Left hindlimb (tissue), 1 donor: ENCODE measurements at places on chromosomes 16 and 17.

DNA sequence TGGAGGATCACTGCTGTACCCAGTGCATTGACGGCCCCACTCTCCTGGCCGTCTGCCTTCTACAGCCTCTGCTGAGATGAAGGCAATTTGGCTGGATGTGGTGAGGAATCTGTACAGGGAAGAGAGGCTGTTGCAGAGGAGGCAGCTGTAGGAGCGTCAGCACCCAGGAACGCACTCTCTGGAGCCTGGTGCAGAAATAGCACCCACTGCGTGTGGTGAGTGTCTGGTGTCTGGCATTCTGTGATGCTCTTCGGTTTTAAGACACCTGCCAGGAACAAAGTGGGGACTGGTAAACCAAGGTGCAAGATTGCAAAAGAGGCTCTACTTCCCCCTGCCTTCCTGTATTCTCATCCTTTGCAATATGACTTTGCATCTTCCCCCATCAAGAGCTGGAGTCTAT is 187.5 kb upstream of the SDK2 start:
- no peak for DNase-seq

DNA sequence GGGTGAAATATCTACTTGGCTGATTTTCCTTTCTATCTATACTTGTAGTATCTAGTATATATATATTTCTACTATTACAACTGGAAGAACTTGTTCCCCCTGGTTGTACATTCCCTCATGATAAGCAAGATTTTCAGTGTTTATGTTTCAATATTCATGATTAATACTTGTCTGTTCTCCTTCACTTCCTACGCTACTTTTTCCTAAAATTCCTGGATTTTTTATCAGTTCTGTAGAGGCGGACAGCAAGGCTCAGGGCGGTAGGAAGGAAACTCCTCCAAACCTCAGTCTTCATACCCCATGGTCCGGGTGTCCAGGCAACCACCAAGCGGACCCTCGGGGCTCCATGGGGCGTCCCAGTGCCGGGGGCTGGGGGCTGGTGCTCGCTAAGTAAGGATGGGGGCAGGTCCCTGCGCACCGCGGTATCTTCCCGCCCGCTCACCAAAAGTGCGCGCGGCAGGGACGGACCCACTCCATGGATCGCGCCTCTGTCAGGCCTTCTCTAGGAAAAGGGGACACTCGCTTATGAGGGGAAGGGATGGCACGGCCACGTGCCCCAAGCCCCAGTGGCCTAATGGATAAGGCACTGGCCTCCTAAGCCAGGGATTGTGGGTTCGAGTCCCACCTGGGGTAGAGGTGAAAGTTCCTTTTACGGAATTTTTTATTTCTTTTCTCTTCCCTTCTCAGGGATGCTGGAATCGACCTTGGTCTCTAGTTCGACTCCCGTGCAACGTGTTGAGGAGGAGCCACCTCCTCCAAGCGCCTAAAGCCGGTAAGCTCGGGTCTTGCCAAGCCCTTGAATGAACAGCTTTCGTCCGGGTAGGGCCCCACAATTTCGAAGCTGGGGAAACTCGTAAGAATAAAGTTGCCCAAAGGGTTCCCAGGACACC is 13.2 kb downstream of the ATP5PD start:
- peak; percentile 96 for DNase-seq

- DNase-seq: no peak
Measured at GRCh38 chr17:68324114-68324513, 32.8 kb downstream of the ARSG start.

DNA sequence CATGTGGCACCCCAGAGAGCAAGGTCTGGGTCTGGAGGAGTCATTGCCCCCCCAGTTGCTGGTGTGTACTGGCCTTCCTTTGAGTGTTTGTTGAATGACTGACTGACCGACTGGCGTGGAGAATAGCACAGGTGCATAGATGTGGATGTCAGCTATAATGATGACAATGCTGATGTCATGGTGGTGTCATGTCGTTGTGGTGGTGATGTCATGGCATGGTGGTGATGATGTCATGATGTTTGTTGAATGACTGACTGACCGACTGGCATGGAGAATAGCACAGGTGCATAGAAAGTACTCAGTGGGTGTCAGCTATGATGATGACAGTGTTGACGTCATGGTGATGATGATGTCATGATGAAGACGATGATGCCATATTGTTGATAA is 22.1 kb downstream of the TMEM114 start:
- no peak for DNase-seq

GRCh38 chr16:68844211-68844564 is 857 bp downstream of the TANGO6 start:
- DNase-seq: no peak

- DNase-seq: no peak
Measured at GRCh38 chr17:81454473-81454872, 58.1 kb downstream of the ACTG1 start.

GRCh38 chr16:3974751-3975150 is 94.2 kb upstream of the CREBBP start:
- DNase-seq: no peak

DNA sequence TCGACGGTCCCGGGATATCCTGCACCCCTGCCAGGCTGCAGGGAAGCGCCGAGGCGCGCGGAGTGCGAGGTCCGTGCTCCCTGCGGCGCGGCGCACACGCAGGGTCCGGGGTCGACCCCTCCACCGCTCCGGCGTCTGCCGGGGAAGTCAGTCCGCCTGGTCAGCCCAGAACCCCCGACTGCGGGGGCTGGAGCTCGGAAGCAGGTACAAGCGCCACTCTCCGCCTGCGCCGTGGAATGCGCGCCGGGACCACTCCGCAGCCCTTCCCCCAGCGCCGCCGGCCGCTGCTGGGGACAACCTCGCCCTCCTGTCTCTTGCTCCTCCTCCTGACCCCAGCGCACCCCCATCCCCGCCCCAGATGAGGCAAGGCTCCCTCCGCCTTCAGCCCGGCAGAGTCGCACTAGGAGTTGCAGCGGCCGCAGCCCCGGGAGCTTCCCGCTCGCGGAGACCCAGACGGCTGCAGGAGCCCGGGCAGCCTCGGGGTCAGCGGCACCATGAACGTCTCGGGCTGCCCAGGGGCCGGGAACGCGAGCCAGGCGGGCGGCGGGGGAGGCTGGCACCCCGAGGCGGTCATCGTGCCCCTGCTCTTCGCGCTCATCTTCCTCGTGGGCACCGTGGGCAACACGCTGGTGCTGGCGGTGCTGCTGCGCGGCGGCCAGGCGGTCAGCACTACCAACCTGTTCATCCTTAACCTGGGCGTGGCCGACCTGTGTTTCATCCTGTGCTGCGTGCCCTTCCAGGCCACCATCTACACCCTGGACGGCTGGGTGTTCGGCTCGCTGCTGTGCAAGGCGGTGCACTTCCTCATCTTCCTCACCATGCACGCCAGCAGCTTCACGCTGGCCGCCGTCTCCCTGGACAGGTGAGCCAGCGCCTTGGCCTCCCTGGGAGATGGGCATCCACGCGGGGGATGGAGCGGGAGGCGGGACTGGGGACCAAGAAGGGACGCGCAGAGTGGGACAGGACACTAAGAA is at the start of gene GALR2:
Gene GALR2 (plus strand): TSS at position 392 of the 974 bp plus-strand sequence. CDS start 103 bp downstream, at position 495.
- DNase-seq: no peak

- DNase-seq: no peak
Measured at GRCh38 chr16:1424028-1424427, 3.5 kb upstream of the UQCC4 start.

- no peak for DNase-seq
Measured at GRCh38 chr16:85826686-85827247, 27.3 kb downstream of the COX4I1 start.

DNA sequence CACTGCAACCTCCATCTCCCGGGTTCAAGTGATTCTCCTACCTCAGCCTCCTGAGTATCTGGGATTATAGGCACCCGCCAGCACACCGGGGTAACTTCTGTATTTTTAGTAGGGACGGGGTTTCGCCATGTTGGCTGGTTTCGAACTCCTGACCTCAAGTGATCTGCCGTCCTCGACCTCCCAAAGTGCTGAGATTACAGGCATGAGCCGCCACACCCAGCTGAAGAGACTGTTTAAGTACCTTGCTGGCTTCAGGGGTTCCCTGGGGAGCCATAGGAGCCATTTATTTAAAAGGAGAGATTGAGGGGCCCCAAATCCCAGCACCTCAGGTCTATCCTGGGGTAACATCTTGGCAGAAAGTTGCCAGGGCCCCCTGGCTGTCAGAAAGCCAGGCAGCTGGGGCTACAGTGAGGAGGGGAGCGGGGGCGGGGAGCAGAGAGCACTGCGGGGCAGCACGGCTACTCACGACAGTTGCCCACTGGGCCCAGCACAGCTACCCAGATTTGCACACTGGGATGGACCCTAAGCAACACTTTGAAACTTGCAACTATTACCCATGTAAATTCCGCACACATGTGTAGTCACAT is 1.6 kb downstream of the SNAI3 start:
- DNase-seq: no peak

GRCh38 chr16:3065069-3065741 is at the start of gene IL32:
IL32 (plus strand) TSS chr16:3065640; CDS start chr16:3065812, 172 bp downstream.
- DNase-seq: peak; percentile 77

DNA sequence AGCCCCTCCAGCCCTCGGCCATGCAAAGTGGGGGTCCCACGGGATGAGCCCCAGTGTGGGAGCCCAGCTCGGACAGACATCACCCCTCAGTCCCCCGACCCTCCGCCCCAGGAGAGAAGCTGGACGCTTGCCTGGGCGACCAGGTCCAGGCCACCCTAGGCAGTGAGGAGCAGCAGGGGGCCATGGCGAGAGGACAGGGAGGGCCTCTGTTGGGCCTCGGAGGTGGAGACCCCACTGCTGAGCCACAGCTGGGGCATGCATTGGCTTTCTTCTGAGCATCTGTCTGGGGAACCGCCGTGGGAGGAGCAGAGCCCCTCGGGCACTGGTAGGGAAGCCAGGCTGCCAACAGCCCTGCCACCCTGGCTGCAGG is 13.0 kb downstream of the ACTG1 start:
- no peak for DNase-seq

- no peak for DNase-seq
Measured at GRCh38 chr16:68281368-68282063, 17.2 kb downstream of the SLC7A6 start.

DNA sequence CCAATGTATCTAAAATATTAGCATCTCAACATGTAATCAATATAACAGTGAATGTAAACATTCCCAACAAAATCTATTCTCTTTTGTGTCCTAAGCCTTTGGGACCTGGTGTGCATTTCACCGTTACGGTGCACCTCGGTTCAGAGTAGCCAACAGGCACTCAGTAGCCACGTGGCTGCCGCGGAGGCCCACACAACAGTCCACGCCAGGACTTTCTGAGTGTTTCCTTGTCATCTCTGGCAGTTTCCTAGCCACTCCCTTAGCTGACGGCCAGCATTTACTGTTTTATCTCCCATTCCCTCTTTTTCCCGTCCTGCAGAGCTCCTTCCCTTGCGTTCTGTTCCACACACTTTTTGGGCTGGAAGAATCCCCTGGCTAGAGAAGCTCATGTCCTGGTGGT is 36.3 kb downstream of the VAC14 start:
- no peak for DNase-seq

- DNase-seq: no peak
Measured at GRCh38 chr16:85878875-85879274, 20.1 kb upstream of the IRF8 start.

GRCh38 chr16:878072-878784 is 77.7 kb upstream of the GNG13 start:
- peak; percentile 22 for DNase-seq

DNA sequence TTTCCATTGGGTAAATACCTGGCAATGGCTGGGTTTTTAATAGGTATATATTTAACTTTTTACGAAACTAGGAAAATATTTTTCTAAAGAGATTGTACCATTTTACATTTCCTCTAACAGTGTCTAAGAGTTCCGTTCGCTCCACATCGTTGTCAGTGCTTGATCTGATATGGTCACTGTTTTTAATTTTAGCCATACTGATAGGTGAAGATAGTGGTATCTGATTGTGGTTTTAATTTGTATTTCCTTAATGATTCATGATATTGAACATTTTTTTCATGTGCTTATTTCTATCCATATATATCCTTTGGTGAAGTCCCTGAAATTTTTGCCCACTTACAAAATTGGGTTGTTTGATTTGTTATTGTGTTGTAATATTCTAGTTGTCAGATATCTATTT is 117.7 kb downstream of the CHD9 start:
- no peak for DNase-seq

- no peak for DNase-seq
Measured at GRCh38 chr17:61583242-61583641, 7.8 kb downstream of the NACA2 start.

DNA sequence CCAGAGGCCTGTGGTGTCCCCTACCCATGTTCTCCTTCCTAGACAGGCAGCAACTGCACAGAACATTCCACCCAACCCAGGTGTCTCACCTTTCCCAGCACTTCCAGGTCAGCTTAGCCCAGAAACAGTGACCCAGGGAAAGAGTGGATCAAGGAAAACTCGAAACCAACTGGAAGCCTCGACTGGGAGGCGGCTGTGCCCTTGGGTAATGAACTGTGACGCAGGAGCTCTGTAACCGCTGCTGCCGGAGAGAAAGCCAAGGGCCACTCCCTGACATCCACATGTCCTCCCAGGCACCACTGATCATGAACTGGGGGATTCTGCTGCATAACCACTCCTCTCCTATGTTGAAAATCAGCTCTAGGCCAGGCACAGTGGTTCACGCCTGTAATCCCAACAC is 34.4 kb downstream of the WDR59 start:
- DNase-seq: no peak

DNA sequence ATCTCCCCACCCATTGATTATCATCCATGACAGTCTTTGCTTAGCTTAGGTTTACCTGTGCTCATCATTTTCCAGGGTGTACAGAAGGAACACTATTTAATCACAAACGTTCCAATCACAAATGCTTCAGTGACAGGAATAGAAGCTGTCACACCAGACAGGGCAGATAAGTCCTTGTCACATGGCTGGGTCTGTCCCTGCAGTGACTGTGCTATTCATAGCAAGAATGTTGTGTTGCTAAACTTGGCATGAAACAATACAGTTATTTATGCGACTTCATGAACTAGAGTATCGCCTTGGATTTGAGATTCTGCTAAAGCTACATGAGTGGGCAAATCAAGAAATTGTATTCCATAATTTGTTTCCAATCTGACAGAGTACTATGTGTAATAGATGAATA is 108.4 kb downstream of the CDH13 start:
- DNase-seq: no peak

DNA sequence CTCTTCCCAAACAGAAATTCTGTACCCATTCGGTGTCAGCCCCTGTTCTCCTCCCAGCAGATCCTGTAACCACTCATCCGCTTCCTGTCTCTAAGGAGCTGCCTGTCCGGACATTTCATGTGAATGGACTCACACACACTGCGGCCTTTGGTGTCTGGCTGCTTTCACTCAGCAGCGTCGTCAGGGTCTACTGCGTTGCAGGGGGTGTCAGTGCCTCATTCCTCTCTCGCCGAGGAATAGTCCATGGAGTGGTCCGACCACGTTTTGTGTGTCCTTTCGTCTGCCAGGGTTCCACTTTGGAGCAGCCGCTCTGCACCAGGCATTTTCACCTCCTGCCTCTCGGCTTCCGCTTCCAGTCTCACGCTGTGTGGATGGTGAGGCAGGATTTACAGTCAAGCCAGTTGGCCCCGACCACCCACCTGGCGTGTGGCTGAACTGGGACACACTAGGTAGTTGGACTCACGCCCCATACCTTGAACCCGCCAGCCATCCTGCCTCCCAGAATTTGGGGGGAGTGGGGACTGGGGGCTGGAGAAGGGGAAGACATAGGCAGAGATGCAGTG is 188.2 kb upstream of the CIBAR2 start:
- no peak for DNase-seq
